ENCODE measurements at places on chromosomes 4 and X.
A peak's percentile ranks its signal among the peaks of the same experiment; 100 is the strongest.

DNA sequence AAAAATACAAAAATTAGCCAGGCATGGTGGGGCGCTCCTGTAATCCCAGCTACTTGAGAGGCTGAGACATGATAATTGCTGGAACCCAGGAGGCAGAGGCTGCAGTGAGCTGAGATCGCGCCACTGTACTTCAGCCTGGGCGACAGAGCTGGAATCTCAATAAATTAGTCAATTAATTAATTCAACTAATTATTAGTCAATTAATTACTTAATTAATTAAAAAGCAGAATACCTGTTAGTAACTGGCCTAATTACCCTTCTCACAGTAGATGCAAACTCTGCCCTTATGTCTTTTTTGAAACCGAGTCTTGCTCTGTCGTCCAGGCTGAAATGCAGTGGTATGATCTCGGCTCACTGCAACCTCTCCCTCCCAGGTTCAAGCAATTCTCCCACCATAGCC, 261.2 kb downstream of the ASMT start:
- DNase-seq, result no peak

DNA sequence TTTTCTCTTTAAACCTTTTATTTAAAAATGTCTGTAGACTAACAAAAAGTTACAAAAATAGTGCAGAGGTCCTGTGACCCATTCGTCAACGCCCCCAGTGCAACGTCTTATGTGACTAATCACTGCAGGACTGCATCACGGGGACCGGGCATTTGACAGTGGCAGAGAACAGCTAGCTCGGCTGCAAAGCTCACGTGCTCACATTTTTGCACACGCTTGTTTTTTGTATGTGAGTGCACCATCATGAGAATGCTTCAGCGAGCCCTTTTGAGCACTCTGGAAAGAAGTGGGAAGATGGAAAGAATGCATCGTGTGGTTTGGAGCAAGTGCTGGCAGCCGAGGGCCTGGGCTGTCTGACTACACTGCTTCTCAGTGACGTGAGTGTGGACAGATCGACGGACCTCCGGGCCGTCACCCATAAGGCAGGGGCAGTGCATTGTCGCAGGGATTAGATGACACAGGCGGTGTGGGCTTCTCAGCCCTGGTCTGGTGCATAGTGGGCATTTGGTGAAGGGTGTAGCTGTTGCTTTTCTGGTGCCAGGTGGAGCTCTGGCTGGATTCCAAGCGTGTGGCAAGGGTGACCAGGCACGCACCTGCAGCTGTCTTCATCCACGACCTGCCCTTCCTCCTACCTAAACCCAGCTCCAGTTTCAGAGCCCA, 17.7 kb downstream of the SPON2 start:
- no peak for DNase-seq

DNA sequence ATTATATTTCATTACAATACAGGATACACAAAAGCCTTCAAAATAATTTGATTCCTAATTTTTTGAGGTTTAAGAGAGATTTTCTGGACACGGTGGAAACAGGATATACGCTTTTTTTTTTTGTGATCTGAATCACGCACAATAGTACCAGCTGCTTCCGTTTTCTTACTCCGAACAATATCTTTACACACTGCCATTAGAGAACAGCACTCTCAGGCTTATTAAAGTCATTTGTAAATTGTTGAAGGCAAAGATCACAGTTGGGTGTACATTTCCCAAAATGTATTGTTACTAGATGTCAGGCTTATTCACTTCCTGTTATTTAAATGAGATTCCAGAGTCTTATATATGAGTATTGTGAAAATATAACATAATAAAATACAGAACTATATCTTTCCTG, 71.5 kb downstream of the TMEM47 start:
- no peak for DNase-seq

DNA sequence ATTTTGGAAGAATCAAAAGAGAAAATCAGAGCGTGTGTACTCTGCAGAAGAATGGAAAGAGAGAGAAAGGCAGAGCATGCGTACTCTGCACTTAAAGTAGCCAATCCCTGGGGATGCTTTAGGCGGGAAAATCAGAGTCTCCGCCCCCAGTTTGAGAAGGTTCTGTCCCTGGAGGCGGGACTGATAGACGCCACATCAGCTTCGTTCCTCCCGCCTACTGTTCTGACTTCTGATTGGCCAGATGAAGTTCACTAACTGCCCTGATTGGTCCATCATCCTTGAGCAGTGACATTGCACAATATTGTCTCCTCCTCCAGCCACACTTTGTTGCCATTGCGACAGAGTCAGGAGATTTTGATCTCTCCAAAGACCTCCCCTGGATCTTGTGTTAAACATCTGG, 23.8 kb downstream of the SSX1 start:
- no peak for DNase-seq

GRCh38 chr4:96736352-96736889, 896.5 kb downstream of the PDHA2 start:
- no peak for DNase-seq

GRCh38 chr4:154368060-154368459, 123.5 kb downstream of the DCHS2 start:
- DNase-seq, result no peak

- DNase-seq, result no peak
Measured at GRCh38 chr4:128513664-128514484, 226.3 kb upstream of the PGRMC2 start.

GRCh38 chr4:169311643-169312365, 41.0 kb upstream of the SH3RF1 start:
- DNase-seq, result peak; percentile 50

- no peak for DNase-seq
Measured at GRCh38 chr4:14524276-14524675, 478.0 kb upstream of the CPEB2 start.

- no peak for DNase-seq
Measured at GRCh38 chr4:147975933-147976928, 244.3 kb downstream of the ARHGAP10 start.
